Memory B cell (primary cell): ENCODE measurements at places on chromosomes 6 and 20.

DNA sequence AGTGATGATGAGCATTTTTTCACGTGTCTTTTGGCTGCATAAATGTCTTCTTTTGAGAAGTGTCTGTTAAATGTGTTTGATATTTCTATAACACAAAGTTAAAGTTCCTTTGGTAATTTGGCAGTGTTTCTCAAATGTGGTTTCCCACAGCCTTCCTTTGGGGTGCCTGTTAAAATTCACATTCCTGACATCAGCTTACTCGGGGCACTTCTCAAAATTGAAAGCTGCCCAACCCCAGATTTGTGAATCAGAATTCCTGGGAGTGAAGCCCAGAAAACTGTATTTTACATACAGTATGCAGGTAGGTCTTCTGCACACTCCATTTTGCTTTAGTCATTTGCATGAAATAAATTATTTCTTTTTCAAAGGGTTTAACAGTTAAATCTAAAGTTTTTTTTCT is 207.9 kb downstream of the GMPR start:
- H3K27me3 ChIP-seq, result no peaks in the 10 kb centered on the region
- peaks cover 5% of the 10 kb centered on the region for H3K36me3 ChIP-seq
- no peaks in the 10 kb centered on the region for H3K4me1 ChIP-seq
- DNase-seq, result no peak

- no peak overlapping the region for H3K27ac ChIP-seq
- DNase-seq, result no peak
- H3K4me3 ChIP-seq, result no peak overlapping the region
- peaks cover 30% of the 10 kb centered on the region for H3K4me1 ChIP-seq
- H3K27me3 ChIP-seq, result no peaks in the 10 kb centered on the region
- peaks cover 10% of the 10 kb centered on the region for H3K36me3 ChIP-seq
These were observed 37.2 kb upstream of the TAF8 start for GRCh38 chr6:42013134-42013516.

GRCh38 chr6:50096296-50096695 is 46.6 kb upstream of the DEFB112 start:
- H3K36me3 ChIP-seq, result no peaks in the 10 kb centered on the region
- no peak for DNase-seq
- H3K4me1 ChIP-seq, result no peaks in the 10 kb centered on the region
- H3K27ac ChIP-seq, result no peak overlapping the region
- H3K27me3 ChIP-seq, result no peaks in the 10 kb centered on the region

GRCh38 chr6:154071236-154071635 is 32.2 kb downstream of the OPRM1 start:
- no peaks in the 10 kb centered on the region for H3K4me1 ChIP-seq
- peaks cover 2% of the 10 kb centered on the region for H3K27me3 ChIP-seq
- no peak for DNase-seq
- no peak overlapping the region for H3K27ac ChIP-seq
- no peak overlapping the region for H3K4me3 ChIP-seq

DNA sequence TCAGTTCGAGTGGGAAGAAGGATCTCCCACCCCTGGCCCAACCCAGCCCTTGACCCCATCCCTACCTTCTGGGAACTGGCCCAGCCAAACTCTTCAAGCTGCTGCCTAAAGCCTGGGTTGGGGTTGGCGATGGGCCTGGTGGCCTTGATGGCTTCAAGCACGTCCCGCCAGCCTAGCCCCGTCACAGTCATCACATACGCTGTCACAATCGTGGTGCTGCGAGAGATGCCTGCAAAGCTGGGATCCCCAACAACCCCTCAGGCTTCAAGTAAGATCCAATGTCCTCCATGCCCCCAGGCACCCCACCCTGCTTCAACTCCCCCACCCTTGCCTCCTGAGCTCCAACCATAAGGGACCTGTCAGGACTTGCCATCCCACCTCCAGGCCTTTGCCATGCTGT is 7.8 kb downstream of the DUSP15 start:
- DNase-seq, result no peak
- H3K36me3 ChIP-seq, result no peaks in the 10 kb centered on the region
- no peak overlapping the region for H3K4me3 ChIP-seq
- H3K4me1 ChIP-seq, result peaks cover 15% of the 10 kb centered on the region
- H3K27ac ChIP-seq, result no peak overlapping the region
- H3K27me3 ChIP-seq, result peaks cover 11% of the 10 kb centered on the region

GRCh38 chr20:5056801-5057599 is 55.7 kb upstream of the SLC23A2 start:
- H3K36me3 ChIP-seq, result peaks cover 2% of the 10 kb centered on the region
- peak overlapping the region; percentile 60 for H3K4me3 ChIP-seq
- peak; percentile 29 for DNase-seq
- peaks cover 10% of the 10 kb centered on the region for H3K4me1 ChIP-seq
- no peak overlapping the region for H3K27ac ChIP-seq
- H3K27me3 ChIP-seq, result no peaks in the 10 kb centered on the region

DNA sequence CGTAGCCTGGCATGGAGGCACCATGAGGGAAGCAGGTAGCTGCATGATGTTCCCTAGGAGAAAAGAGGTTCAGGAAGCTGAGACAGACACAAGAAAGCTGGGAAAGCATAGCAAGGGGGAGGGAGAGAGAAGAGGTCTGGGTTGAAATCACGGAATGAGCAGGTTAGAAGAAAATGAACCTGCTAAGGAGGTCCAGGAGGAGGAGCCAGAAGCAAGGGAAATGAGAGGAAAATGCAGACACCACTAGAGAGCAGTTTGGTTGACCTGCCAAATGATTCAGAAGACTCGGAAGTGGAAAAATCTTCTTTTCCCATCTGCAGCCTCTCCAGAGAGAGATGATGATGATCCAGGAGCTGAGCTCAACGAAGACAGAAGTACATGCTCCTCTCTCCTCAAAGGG is 70.9 kb downstream of the VIP start:
- no peak overlapping the region for H3K4me3 ChIP-seq
- H3K27me3 ChIP-seq, result peaks cover 2% of the 10 kb centered on the region
- H3K4me1 ChIP-seq, result no peaks in the 10 kb centered on the region
- no peaks in the 10 kb centered on the region for H3K36me3 ChIP-seq

- peaks cover 6% of the 10 kb centered on the region for H3K36me3 ChIP-seq
- no peak for DNase-seq
- H3K27ac ChIP-seq, result no peak overlapping the region
- H3K4me3 ChIP-seq, result no peak overlapping the region
- H3K27me3 ChIP-seq, result peaks cover 2% of the 10 kb centered on the region
- no peaks in the 10 kb centered on the region for H3K4me1 ChIP-seq
These were observed 80.8 kb upstream of the STMND1 start for GRCh38 chr6:17020889-17021538.
